Sigmoid colon (tissue), 7 donors: ENCODE measurements at places on chromosomes 4 and X.

DNA sequence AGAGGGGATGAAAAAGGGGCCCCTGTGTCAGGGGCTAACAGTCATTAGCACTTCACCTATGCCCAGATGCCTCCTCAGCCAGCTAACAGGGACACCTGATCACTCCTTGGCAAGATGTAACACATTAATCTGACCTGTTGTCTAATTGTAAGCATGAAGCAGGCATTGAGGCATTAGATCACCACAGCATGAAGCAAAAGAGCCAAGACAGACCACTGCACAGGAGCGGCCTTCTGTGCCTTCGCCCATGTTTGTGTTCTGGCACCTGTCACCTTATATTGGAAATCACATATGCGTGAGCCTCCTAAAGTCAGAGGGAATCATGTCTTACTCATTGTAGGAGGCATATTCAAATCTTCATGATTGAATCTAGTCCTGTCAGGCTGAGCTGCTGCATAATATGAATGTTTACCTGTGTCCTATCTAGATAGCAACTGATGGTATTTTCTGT, 48.4 kb downstream of the PTTG2 start:
- no peak for DNase-seq

DNA sequence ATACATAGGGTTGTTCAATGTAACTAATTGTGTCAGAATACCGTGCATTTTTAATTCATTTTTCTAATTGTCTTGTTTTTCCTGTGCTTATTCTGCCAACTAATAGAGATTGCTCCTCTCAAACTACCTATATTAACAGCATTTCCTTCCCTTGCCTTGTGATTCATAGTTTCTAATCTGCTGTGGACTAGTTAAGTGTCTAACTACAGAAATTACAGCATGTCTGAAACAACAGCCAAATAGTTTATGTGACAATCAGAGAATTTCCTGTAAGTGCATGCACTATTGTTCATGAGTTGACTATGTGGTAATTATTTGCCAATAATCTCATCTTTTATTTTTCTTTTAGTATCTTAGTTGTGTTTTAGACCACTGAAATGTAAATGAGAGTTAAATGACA, 4.1 kb upstream of the SEC24B start:
- DNase-seq: no peak

GRCh38 chr4:147981305-147981704, 249.4 kb downstream of the ARHGAP10 start:
- DNase-seq: no peak

- no peak for DNase-seq
These were observed 151.9 kb upstream of the ANK2 start for GRCh38 chr4:112897543-112897942.

DNA sequence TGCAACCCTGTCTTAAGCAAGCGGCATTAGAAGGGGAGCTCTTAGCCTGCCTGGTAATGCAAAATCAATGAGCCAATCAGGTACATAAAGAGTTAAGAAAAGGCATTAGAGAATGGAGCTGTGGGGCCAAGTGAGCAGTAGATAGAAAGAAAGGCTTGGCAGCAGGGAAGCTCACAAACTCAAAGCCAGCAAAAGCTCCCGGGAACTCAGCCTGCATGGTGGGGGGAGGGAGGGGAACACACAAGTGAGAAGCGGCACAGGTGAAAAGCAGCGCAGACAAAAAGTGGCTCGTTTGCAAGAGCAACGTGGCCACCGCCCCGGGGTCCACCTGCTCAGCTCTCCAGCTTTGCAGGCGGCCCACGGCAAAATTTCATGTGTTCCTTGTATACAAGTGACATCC, 818.5 kb downstream of the FAM133A start:
- DNase-seq: no peak

- no peak for DNase-seq
These were observed 707.8 kb upstream of the AMOT start for GRCh38 chrX:113548308-113549015.

- no peak for DNase-seq
These were observed 39.2 kb downstream of the TSPAN5 start for GRCh38 chr4:98619180-98619579.

DNA sequence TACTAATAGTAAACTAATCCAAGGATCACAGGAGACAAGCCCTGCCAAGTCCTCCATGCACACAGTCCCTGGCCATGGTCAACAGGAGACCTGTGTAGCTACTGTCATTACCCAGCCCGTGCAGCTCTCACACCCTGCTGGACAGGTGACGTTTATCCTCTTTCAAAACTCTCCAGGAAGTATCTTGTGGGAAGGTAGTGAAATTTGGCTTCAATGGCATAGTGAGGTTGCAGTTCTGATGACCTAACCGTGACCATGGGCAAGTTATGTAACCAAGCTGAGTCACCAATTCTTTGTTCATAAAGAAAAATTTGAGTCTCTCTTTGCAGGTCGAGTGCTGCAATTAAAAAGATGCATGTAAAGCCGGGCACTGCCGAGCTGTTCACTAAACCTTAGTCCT, 11.3 kb upstream of the SLC2A9 start:
- DNase-seq: no peak

- DNase-seq: no peak
These were observed 578 bp downstream of the APOOL start for GRCh38 chrX:85004255-85004654.

GRCh38 chrX:153875391-153876111, 10.4 kb downstream of the L1CAM start:
- DNase-seq: no peak

GRCh38 chr4:84498203-84498934, 723 bp downstream of the NKX6-1 start:
- no peak for DNase-seq

- DNase-seq: no peak
These were observed 641.0 kb upstream of the FRG1 start for GRCh38 chr4:189299706-189300105.

GRCh38 chr4:186105647-186106321, 1.3 kb downstream of the FAM149A start:
- DNase-seq: no peak

GRCh38 chr4:134518574-134519217, 317.1 kb upstream of the PABPC4L start:
- no peak for DNase-seq

- no peak for DNase-seq
These were observed 37.6 kb downstream of the GABRB1 start for GRCh38 chr4:47068986-47069385.
